ENCODE measurements at places on chromosomes 5 and 9. TPM values are rescaled to one million over a fixed set of nuclear protein-coding genes. Genes with fewer than 3 reads are reported as not detected.

ACSL6 gene
- not detected for total RNA-seq

C9 gene
- total RNA-seq = not detected

PCDHB8 gene
- total RNA-seq = not detected

SLC45A2 gene
- total RNA-seq = not detected

TPD52L3 gene
- not detected for total RNA-seq

CCNH gene
- total RNA-seq = 48.0 TPM

ANKRD18A gene
- 7.0 TPM for total RNA-seq

DOK3 gene
- total RNA-seq = 1.8 TPM

FOXD4 gene
- total RNA-seq = 0.17 TPM

SPEF2 gene
- total RNA-seq = 4.1 TPM

CENPK gene
- 20.9 TPM for total RNA-seq

SPINK13 gene
- not detected for total RNA-seq

PTPN3 gene
- under 0.01 TPM for total RNA-seq

SUSD3 gene
- 1.3 TPM for total RNA-seq

PCDHGA5 gene
- 2.8 TPM for total RNA-seq

MARCOL gene
- not detected for total RNA-seq

SVEP1 gene
- 150 TPM for total RNA-seq

TRAPPC13 gene
- total RNA-seq = 18.7 TPM

TENT4A gene
- total RNA-seq = 17.2 TPM

PTGER4 gene
- 10.3 TPM for total RNA-seq

HAVCR2 gene
- 2.2 TPM for total RNA-seq

APBB3 gene
- 20.2 TPM for total RNA-seq

PCDHB7 gene
- under 0.01 TPM for total RNA-seq

SV2C gene
- not detected for total RNA-seq

ADRA1B gene
- total RNA-seq = not detected

PLEKHG4B gene
- total RNA-seq = under 0.01 TPM

CTXN3 gene
- not detected for total RNA-seq

FAF2 gene
- total RNA-seq = 46.4 TPM

AGXT2 gene
- 0.17 TPM for total RNA-seq

SPINK4 gene
- total RNA-seq = not detected

WNT8A gene
- total RNA-seq = not detected

SYK gene
- total RNA-seq = not detected

SLC46A2 gene
- not detected for total RNA-seq

SIT1 gene
- total RNA-seq = not detected

RNF180 gene
- 2.0 TPM for total RNA-seq

GARNL3 gene
- 1.3 TPM for total RNA-seq

WNK2 gene
- 0.15 TPM for total RNA-seq

ORM2 gene
- total RNA-seq = not detected

MCTP1 gene
- total RNA-seq = 4.8 TPM

ESM1 gene
- total RNA-seq = 3.3 TPM

CYLC2 gene
- not detected for total RNA-seq

SLC25A2 gene
- total RNA-seq = 1.0 TPM

TTLL11 gene
- 9.1 TPM for total RNA-seq

PCDHGC5 gene
- 8.1 TPM for total RNA-seq

NEURL1B gene
- total RNA-seq = 2.6 TPM

ZNF608 gene
- total RNA-seq = 13.4 TPM

RGS3 gene
- 49.2 TPM for total RNA-seq

MAN1B1 gene
- total RNA-seq = 113 TPM

MRPS30 gene
- 57.5 TPM for total RNA-seq

ARSI gene
- total RNA-seq = 12.1 TPM

TICAM2 gene
- total RNA-seq = 11.8 TPM

GRM6 gene
- total RNA-seq = not detected

N4BP3 gene
- 2.2 TPM for total RNA-seq

PFN3 gene
- total RNA-seq = not detected
